ENCODE measurements at places on chromosomes 5 and 9. TPM values are rescaled to one million over a fixed set of nuclear protein-coding genes. Genes with fewer than 3 reads are reported as not detected.
A peak's percentile ranks its signal among the peaks of the same experiment; 100 is the strongest.

MLLT3 gene
- 75.7 TPM for polyA plus RNA-seq

SLC6A18 gene
- not detected for polyA plus RNA-seq

ANXA6 gene
- polyA plus RNA-seq, result 380 TPM

PCDHGA11 gene
- 3.0 TPM for polyA plus RNA-seq

PBX3 gene
- 10.2 TPM for polyA plus RNA-seq

OR1J2 gene
- not detected for polyA plus RNA-seq

FLT4 gene
- polyA plus RNA-seq, result 9.2 TPM

PLAA gene
- 32.5 TPM for polyA plus RNA-seq

CNTFR gene
- polyA plus RNA-seq, result 53.8 TPM

GPR150 gene
- polyA plus RNA-seq, result 0.22 TPM

NEURL1B gene
- polyA plus RNA-seq, result 40.4 TPM

SLC34A1 gene
- not detected for polyA plus RNA-seq

PITX1 gene
- 4.6 TPM for polyA plus RNA-seq

ACTL7B gene
- polyA plus RNA-seq, result not detected

GRCh38 chr5:71757590-71758543, 38.8 kb downstream of the CARTPT start:
- peak; percentile 36 for DNase-seq

- no peak for DNase-seq
Observed at GRCh38 chr5:38113880-38114279, 144.5 kb upstream of the EGFLAM start.

DNA sequence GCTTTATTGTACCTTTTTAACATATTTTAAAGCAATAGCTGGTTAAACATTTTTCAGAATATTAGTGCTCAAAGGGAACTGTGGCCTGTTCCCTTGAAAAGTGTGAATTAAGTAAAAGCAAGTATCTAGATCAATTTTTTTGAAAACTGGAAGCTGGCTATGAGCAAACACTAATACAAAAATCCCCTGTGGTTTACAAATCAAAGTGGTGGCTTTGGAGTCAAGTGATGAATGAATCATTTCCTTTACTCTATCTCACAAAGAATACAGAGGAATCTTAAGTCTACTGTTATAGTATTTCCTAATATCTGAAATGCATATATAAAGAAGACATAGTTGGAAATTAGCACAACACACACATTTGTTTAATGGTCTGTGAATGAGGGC, 212.4 kb upstream of the C9orf72 start:
- no peak for DNase-seq

DNA sequence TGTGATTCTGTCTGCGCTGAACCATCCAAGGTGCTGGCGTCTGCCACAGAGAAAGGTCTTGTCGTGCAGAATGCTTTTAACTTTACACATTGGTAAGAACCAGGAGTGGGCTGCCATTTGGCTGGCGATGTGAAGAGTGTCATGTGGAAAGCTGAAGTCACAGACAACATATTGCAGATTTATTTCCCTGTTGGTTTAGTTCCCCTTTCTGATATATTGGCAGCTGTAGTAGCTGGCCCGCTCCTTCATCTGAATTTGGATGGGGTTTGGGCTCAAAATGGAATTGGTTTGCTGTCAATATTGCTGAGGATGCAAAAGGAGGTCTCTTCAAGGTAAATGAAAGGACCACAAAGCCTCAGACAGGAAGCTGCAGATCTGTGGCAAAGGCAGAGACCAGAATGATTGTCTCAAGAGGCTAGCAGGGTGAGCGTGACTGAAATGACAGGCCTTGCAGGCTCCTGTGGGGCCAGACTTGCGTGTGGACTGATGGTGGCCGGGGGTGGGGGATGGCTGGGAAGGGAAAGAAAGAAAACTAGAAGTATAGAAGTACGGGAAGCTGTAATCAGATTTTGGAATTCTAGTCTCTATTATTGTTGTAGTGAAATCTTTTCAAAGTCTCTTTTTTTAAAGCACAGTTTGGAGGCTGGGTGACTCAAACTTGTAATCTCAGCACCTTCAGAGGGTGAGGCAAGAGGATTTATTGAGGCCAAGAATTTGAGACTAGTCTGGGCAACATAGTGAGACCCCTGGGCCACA, 25.1 kb upstream of the CD180 start:
- no peak for DNase-seq

DNA sequence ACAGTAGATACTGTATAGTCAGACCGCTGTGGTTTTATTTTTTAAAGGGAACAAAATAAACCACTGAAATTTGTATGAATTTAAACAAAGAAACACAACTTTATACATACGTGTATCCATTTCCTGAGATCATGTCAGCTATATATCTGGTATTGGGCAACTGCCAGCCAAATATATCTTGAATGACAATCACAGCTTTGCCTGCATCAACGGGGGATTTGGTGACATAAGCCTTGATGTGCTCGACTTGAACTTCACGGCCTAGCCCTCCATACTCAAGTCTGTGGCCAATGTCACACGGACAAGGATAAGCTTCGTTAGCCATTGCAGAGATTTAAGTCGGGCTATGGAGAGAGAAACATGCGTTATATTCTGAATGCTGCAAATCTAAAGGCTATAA, 17.3 kb downstream of the CMBL start:
- DNase-seq, result no peak

- no peak for DNase-seq
Observed at GRCh38 chr5:122392824-122393223, 80.8 kb downstream of the SNCAIP start.

- DNase-seq, result no peak
Observed at GRCh38 chr5:2891781-2892180, 140.3 kb upstream of the IRX2 start.

GRCh38 chr5:22431406-22431805, 421.7 kb downstream of the CDH12 start:
- DNase-seq, result no peak

DNA sequence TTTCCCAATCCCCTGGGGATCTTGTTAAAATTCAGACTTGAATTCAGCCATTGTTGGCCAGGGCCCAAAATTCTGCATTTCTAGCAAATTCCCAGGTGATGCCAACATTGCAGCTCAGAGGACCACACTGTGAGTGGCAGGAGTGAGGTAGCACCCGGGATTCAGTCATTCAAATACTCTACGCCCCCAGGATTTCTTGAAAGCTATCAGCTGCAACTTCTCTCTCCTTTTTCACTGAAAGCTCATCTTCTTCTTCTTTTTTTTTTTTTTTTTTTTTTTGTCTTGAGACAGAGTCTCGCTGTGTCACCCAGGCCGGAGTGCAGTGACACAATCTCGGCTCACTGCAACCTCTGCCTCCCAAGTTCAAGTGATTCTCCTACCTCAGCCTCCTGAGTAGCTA, 19.3 kb upstream of the ANKH start:
- no peak for DNase-seq

GRCh38 chr5:170186156-170186555, 46.6 kb upstream of the C5orf58 start:
- DNase-seq, result no peak

GRCh38 chr9:92954049-92954861, 6.9 kb downstream of the FGD3 start:
- no peak for DNase-seq

DNA sequence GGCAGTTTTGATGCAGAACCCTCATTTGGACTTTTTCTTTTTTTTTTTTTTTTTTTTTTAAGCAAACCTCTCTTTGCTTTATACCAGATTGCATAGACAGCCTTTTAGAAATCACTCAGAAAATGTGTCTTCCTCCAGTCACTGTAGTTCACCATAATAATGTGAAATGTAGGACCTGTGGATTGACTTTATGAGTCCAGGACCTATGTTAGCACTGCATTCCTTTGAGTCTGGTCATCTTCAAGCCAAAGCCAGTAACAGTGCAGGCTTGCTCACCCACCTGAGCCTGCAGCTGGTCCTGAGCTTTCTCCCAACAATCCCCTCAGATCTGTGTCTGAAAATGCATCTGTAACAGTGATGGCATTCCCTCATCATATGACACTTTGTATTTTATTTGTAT, 110.7 kb upstream of the NFIL3 start:
- DNase-seq, result no peak

DNA sequence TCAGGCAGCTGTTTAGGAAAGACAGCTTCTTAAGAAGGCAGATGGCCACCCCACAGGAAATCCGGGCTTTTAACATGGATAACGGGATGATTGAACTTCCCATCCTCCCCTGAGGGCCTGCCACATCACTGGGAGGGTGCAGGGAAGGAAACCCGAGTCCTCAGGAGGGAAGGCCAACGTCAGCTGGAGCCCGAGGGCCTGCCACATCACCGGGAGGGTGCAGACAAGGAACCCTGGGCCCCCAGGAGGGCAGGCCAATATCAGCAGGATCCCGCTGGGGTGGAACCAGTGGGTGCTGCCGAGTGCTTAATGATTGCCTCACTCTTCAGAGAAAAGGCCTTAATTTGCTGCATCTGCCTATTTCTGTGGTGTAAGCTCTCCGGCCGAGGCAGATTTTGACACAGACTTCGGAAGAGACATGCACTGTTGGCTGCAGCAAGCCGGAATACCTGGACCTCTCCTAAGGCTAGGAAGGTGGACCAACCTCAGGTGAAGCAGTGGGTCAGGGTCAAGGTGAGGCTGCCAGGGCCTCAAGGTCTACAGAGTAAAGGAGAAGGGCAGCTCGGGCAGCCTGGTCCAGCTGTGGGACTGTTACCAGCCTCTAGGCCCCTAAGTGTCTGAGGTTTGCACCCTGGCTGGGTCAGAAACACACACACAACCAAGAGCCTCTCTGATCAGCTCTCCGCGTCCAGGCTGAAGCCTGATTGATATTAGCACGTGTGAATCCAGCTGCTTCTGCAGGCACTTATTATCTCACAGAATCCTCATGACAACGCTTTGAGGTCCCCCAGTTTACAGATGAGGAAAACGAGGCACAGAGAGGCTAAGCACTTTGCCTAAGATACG, 14.8 kb upstream of the COL5A1 start:
- DNase-seq, result no peak

- DNase-seq, result no peak
Observed at GRCh38 chr5:173672891-173673290, 56.4 kb upstream of the BOD1 start.

DNA sequence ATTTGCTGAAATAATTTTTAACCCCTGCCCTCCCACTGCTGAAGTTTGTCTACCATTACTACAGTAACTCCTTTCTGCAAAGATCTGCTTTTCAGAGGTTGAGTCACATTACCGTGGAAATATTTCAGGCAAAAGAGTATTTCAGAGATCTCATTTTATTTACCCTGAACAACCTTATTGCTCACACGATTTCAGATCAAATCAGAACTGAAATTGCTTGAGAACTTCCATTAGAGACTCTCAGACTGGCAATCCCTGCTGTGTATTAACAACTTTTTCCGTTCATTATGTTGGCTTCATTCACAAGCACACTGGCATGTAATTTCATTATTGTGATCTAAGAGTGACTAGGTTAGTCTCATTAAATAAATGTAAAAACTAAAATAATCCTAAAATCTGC, 16.1 kb downstream of the NR6A1 start:
- no peak for DNase-seq

GRCh38 chr9:28234894-28235277, 661.6 kb upstream of the C9orf72 start:
- DNase-seq, result no peak

GRCh38 chr5:7728076-7728475, 122.9 kb downstream of the CFAP90 start:
- DNase-seq, result no peak

DNA sequence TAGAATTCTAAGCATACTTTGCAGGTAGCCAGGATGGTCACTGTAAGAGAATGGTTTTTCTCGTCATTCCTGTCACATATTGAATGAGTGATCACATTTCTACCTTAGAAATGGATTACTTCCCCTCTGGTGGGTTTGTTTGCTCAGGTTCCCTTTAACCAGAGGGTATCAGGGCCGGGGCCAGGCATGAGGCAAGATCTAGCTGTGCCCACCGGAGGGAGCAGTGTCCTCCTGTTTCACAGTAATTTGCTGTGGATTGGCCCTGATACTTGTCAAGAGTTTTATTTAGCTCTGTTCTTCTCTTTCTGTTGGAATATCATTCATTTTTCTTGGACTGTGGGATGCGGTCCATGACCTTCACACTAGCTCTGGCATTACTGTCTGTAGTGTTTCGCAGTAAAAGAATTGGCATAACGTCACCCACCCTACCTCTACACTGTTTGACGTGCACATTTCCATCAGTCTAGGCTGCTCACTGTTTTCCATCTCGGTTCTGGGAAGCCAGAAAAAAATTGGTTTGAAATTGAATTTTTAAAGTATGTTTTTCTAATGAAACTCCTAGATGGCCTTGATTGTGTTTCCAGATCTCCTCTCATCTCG, 42.4 kb upstream of the ZBED3 start:
- peak; percentile 69 for DNase-seq

DNA sequence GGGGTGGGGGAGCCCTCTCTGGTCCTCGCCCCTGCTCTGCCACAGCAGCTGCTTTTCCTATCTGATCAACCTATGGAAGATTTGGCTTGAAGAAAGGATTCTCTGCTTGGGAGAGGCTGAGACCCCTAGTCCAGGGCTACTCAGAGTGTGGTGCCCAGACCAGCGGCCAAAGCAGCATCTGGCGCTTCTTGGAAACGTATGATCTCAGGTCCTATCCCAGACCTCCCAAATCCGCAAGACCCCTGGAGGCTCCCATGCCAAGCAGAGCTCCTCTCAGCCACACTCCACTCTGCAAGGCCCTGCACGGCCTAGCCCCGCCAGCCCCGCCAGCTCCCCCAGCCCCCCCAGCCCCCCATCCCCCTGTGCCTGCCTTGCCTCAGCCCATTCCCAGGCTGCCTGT, 181.7 kb downstream of the GAPVD1 start:
- DNase-seq, result no peak

- no peak for DNase-seq
Observed at GRCh38 chr9:124420991-124421543, 5.8 kb upstream of the PSMB7 start.

DNA sequence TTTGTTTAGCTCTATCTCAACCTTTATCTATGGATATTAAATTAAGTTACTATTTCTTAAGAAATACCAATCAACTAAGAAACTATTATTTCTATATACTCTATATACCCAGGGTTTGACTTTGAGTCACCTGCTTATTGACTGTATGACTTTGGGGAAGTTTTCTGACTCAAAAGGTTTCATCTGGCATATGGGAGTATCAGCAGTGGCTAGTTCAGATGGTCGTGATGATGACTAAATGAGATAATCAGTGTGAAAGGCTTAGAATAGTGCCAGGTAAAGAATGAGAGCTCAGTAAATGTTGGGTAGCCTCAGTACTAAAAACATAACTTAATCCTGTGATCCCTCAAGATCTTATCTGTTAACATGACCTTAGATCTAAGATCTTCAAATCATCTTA, 179.7 kb upstream of the ISL1 start:
- no peak for DNase-seq

DNA sequence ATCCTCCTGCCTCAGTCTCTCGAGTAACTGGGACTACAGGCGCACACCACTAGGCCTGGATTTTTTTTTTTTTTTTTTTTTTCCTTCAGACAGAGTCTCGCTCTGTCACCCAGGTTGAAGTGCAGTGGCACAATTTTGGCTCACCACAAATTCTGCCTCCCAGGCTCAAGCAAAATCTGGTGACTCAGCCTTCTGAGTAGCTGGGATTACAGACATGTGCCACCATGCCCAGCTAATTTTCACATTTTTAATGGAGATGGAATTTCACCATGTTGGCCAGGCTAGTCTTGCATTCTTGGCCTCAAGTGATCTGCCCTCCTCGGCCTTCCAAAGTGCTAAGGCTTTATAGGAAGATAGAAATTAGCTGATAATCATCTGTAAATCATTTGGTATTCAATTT, 43.9 kb downstream of the NSA2 start:
- no peak for DNase-seq
